Stimulated activated CD4-positive, alpha-beta T cell treated with anti-CD3 and anti-CD28 coated beads, Interleukin-1b, Interleukin-23, amount 100 ng/mL, for 4 hours (primary cell): ENCODE measurements at places on chromosomes 12 and 14.

- no peak for DNase-seq
Measured at GRCh38 chr14:104195878-104196277, 57.5 kb downstream of the KIF26A start.

DNA sequence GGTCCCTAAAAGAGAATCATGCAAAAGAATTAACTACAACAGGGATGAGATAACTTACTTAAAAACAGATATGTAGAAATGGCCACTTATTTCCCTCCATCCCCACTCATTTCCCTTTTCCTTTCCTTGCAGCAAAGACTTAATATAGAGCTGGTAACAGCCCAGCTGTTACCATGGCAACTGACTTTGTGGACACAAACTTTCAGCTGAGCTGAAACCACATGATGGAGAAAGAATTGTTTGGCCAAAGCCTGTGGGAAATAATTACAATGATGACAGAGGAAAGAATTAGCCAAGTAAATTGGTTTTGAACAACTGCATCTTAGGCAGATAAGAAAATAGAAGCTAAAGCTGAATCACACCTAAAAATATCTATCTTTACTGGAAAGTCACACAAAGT, 364.9 kb downstream of the GALC start:
- DNase-seq, result no peak

DNA sequence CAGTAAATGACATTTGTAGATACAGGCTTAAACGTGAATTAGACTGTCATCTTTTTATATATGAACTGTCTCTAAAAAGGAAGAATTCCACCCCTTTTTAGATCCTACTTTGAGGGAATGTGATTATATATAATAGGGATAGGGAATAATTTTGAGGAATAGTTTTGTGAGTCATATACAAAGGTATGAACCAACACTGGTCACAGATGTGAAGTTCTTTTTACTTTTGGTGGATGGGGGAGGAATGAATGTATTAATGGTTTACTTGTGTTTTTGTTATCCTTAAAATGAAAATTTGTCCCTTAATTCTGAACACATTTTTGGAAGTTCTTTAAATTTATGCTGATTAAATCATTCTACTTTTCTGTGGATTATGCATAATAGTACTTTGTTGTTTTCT, 30.4 kb downstream of the FRS2 start:
- no peak for DNase-seq

DNA sequence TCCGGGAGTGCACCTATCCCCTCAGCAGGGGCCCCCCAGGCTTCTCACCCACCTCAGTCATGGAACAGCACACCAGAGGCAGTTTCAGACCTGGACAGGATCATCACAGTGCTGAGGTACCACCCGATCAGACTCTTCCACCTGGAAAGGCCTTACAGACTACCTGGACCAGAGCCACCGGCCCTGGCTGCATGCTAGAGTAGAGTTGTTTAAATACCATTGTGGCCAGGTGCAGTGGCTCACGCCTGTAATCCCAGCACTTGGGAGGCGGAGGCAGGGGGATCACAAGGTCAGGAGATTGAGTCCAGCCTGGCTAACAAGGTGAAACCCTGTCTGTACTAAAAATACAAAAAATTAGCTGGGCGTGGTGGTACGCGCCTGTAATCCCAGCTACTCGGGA, 61.5 kb downstream of the TSPAN11 start:
- DNase-seq, result no peak

DNA sequence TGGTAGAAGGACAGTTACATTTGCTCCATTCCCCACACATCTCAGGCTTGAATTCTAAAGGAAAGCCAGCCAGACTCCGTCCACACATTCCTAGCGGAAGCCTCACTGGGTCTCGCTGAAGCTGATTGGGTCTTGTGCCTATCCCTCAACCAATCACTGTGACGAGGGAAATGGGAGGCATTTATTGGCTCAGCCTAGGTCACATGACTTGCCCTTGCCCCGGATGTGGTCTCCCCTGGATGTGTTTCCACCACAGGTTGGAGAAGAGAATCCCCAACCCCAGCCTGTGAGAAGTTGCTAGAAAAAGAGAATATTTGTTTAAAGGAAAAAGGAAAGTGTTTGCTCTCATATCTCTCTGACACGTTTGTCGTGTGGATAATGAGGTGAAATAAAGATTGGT, 93.4 kb downstream of the C12orf75 start:
- DNase-seq, result no peak

DNA sequence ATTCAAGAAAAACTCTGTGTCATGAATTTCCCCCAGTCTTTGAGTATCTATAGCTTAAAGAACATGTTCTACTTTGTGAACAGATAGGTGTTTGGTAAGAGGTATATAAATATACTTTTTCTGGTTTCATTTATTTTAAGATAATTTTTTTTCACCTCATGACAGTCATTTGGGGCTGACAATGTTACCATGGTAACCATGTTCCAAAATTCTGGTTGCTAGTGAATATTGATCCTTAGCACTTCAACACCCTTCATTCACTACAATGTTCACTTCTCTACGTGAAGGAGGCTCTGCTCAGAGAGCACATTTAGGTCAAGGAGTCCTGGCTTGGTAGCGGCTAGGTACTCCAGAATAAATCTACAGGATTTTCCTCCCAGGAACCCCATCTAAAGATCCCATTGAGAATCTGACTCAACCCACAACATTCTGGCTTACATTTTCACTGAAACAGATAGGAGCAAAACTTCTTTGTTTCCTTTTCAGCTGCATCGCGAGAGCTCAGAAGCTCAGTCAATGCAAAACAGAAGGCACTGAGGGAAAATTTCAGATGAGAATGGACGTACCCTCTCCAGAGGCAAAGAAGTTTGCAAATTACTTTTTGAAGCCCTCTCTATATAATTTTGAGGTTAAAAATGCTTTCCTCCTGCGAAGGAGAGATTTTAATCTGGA, 93.6 kb downstream of the ARF6 start:
- no peak for DNase-seq

DNA sequence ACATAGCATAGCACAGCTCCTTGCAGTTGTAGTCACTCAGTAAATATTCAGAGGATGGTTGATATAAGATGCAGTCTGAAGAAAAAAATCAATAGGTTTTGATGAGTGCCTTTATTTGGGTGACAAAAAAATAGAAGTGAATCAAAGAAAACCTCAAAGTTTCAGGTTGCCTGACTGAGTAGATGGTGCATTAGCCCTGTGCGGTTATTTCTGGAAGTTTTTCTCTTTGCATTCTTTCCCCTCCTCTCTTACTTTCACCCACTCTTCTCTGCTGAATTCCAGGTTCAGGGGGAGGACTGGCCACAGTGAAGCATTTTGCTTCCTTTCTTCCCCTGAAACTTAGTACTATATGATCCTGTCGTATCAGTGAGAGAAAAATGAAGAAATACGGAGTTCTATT, 28.6 kb downstream of the TRHDE start:
- no peak for DNase-seq

DNA sequence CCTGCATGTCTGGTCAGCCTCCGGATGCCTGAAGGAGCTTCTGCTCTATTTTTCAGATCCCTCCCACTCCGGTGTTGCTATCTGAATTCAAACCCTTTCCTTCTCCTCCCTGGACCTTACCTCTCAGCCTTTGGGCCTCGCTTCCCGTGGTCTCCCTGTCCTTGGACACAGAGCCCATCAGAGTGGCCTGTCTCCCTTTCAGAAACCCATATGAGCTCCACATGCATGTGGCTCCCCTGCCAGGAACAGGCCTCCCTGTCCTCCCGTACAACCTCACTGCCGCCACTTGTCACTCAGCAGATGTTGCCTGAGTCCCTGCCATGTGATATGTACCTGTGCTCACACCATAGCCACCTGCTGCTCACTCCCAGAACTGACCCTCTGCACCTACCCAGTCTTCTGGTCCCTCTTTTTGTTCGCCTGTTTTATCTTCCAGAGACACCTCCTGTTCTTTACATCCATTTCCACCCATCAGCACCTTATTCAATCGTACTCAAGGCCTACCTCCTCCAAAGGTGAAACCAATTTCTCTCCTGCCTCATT, 182.5 kb downstream of the ZFP36L1 start:
- DNase-seq, result no peak

DNA sequence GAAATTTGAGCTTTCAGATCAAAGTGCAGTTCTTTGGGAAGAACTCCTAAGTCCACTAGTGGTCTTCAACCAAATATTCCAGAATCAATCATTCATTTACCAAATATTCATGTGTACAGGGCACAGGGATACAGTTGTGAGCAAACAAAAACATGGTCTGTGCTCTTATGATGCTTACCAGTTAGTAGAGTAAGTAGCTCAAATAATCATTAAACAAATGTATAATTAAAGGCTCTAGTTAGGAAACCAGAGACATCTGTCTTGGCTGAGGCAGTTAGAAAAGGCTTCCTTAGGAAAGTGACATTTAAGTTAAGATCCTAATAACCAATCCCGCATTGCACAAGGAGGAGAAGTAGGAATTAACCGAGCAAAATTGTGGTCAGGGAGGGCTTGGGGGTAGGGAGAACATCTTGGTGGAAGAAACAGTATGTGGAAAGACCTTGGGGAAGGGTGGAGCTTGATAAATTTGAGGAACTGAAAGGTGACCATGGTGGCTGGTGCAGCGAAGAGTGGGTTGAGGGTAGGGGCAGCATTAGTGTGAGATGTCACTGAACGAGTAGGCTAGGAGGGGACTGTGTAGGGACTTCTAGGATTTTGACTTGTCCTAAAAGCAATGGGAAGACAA, 40.0 kb downstream of the PEBP1 start:
- no peak for DNase-seq

GRCh38 chr14:76236172-76237130, 84.7 kb downstream of the GPATCH2L start:
- no peak for DNase-seq

- no peak for DNase-seq
Measured at GRCh38 chr12:50221228-50222008, 54.2 kb upstream of the CERS5 start.

DNA sequence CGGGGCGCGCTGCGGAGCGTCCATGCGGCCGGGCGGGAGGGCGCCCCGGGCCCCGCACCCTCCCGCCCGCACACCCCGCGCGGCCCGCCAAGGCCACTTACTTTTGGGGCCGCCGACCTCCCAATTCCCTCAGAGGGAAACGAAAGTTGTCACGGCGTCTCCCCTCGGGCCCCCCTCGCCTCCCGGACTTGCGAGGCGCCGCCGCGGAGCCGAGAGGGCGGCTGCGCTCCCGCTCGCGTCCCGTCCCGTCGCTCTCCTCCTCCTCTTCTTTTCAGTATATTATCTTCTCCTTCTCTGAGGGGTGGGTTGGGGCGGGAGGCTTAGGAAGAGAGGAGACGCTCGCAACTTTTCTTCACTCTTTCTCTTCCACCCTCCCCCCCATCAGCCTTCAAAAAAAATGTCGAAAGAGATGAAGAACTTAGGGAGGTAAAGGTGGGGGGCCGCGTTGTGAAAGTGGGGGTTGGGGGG, 613 bp downstream of the DUSP16 start:
- peak; percentile 18 for DNase-seq

DNA sequence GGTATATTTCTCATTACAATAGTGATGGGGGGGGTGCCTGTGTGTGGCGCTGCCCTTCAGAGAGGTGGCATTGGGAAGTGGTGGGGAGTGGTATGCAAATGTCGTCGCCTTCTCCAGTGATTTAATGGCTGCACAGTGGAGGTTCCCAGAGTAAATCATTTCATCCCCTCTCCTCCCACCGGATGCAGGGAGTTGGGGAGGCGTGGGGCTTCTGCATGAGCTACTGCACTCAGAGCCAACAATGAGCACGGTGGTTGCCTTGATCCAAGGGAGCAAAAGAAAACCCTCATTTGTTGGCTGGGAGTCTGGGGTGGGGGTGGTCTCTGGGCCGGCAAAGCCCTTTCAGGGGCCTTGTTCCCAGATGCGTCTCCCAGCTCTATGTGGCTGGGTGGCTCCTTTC, 124.3 kb downstream of the AACS start:
- DNase-seq, result no peak

GRCh38 chr14:88029500-88029899, 24.6 kb downstream of the GPR65 start:
- DNase-seq, result no peak

- DNase-seq, result no peak
Measured at GRCh38 chr12:46459111-46459510, 86.5 kb upstream of the SLC38A2 start.

DNA sequence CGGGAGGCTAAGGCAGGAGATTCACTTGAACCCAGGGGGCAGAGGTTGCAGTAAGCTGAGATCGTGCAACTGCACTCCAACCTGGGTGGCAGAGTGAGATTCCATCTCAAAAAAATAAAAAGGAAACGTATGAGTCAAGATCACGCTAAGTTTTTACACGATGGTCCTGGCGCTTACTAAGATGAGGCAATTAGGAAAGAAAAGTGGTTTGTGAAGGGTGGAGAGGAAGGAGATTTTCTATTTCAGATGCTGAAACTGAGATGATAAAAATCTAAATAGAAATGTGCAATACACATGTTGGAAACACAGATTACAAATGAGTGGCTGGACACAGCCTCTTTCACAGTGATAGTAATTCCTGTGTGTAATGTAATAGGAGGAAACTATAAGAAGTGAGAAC, 63.2 kb downstream of the KDM5A start:
- no peak for DNase-seq

- DNase-seq, result peak; percentile 1
Measured at GRCh38 chr12:75722714-75723200, 211.3 kb upstream of the KRR1 start.

GRCh38 chr12:124523071-124523470, 44.3 kb downstream of the NCOR2 start:
- DNase-seq, result no peak

DNA sequence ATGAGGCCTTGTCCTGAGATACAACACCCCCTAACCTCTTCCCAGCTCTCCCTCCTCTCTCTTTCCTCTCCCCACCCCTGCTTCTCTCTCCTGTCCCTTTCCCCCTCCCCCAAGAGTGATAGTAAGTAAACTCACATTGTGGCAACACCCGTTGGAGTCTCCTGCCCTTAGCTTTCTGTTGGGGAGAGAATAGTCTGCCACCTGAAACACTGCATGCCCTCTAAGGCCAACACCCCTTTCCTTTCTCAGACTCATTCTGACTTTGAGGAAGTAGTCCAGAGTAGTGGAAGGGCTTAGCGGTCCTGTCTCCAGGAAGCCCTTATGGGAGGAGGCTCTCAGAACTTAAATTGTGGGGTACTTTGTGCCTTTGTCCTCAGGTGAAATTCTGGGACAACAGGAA, 95.2 kb downstream of the PRKCH start:
- DNase-seq, result no peak
